Activated CD4-positive, alpha-beta T cell treated with anti-CD3 and anti-CD28 coated beads for 24 hours (primary cell): ENCODE measurements at places on chromosomes 2 and 18.

GRCh38 chr2:105361102-105361889 is 24.0 kb downstream of the C2orf49 start:
- no peak for DNase-seq

GRCh38 chr2:53998834-53999233 is 28.0 kb upstream of the PSME4 start:
- DNase-seq: no peak

DNA sequence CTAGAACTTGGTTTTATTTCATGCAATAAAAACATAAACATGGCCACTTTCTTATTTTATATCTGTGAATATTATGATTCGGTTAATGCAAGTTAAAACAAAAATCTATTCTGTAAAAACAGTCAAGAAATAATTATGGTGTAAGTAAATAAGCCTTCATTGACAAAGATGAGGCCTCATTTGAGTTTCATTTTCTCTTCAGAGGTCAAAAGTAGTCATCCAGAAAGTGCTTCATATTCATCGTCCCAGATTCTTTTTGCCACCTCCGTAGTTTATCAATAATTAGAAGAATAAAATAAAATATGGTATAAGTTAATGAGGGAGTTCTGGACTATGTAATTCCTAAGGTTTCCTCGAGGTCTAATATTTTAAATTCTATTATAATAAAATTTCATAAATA is 19.4 kb upstream of the HNRNPA3 start:
- DNase-seq: no peak

DNA sequence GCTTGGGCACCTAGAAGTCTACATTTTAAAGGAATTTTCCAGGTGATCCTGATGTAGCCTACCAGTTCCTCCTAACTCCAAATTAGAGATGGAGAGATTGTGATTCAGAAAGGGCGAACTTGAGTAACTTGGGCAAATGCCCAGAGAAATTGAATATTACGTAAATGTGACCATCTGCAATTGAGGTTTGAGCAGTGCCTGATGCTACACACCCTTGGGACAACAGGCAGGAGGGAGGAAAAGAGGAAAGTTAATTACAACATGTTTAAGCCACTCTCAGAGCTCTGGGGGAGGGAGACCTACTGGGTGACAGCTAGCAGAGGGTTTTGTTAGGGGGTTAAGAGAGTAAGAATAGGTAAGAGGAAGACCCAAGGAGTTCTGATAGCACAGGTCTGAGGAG is 208.9 kb downstream of the LPIN1 start:
- DNase-seq: no peak

- DNase-seq: no peak
These were observed 266.2 kb downstream of the CCDC102B start for GRCh38 chr18:69064063-69064462.

- DNase-seq: no peak
These were observed 12.3 kb downstream of the EN1 start for GRCh38 chr2:118834901-118835745.

- DNase-seq: no peak
These were observed 38.7 kb downstream of the TTC39C start for GRCh38 chr18:24053211-24053610.

GRCh38 chr2:173397539-173397938 is 42.9 kb downstream of the CDCA7 start:
- DNase-seq: no peak

DNA sequence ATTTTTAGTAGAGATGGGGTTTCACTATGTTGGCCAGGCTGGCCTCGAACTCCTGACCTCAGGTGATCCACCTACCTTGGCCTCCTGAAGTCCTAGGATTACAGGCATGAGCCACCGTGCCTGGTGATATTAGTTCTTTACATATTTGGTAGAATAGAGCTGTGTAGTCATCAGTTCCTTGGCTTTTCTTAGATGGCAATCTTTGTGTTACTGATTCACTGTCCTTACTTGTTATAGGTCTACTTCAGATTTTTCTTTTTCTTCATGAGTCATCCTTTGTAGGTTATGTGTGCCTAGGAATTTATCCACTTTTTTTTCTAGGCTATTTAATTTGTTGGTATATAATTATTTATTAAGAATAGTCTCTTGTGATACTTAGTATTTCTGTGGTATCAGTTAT is 30.3 kb upstream of the ZSWIM2 start:
- DNase-seq: no peak

- DNase-seq: no peak
These were observed 889.3 kb upstream of the CELF4 start for GRCh38 chr18:38454764-38455469.

GRCh38 chr2:160418398-160418765 is 75.2 kb downstream of the RBMS1 start:
- DNase-seq: no peak

DNA sequence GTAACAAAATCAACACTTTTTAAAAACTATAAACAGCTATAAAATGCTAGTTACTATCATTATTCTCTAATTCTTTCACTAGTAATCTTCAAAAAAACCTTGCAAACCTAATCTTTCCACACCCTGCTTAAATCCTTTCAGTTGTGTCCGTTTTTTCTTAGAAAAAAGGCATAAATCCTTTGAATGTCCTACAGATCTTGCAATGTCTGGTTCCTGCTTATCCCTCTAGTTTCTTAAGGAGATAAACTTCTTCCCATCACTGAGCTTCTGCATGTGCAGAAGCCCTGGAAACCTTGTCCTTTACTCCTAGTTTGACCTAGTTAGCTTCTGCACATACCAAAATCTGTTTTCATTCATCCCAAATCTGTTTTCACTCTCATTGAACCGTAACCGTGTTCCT is 1.3 kb upstream of the PNO1 start:
- DNase-seq: no peak

DNA sequence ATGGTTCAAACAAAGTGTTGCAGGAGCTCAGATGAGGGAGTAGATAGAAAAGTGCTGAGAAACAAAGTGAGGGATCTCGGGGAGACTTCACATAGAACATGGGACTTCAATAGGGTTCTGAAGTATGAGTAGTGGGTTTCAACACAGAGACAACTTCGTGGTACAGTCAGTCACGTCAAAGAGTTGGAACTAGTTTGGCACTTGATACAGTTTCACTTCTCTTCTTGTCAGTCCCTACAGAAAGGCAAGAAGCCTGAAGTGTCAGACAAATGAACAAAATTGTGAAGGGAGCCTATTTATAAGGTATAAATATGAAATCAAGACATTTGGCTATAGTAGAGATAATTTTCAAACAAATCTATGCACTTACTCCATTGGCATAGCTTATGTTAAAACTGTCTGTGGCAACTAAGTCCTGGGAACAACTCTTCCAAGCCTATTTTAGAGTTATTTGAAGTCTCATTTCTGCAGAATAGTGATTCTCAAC is 338.0 kb downstream of the TDRD15 start:
- DNase-seq: no peak

GRCh38 chr2:154497019-154497418 is 201.5 kb upstream of the KCNJ3 start:
- DNase-seq: no peak

- no peak for DNase-seq
These were observed 119.2 kb upstream of the SLC39A10 start for GRCh38 chr2:195537811-195538210.
